ENCODE measurements at places on chromosomes 3 and 15.
A peak's percentile ranks its signal among the peaks of the same experiment; 100 is the strongest.

- DNase-seq, result no peak
These were observed 124.2 kb downstream of the TMCO5A start for GRCh38 chr15:38058596-38059075.

- DNase-seq, result peak; percentile 65
These were observed 369.1 kb downstream of the RBMS3 start for GRCh38 chr3:29649815-29650547.

- no peak for DNase-seq
These were observed 426.2 kb upstream of the BCHE start for GRCh38 chr3:166263460-166263859.

- DNase-seq, result no peak
These were observed 154.7 kb downstream of the SV2B start for GRCh38 chr15:91254766-91255165.

DNA sequence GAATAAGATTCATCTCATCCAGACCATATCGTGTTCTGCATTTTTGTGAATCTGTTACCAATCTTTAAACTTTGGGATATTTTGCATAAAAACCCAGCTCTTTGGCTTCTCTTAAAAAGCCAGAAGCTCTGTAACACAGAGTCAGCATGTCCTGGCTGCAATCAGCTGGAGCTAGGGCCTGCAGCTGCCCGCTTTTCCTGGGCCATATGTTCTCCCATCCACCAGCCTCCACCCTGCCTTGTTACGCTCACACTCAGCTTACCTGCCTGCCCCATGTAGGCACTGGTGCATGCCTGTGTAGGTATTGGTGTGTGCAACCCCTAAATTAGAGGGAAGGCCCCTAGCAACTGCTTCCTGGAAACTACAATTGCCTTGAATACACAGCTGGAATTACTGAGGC, 48.2 kb downstream of the CRYGS start:
- DNase-seq, result no peak

GRCh38 chr15:39869254-39869653, 50.8 kb downstream of the GPR176 start:
- DNase-seq, result no peak

DNA sequence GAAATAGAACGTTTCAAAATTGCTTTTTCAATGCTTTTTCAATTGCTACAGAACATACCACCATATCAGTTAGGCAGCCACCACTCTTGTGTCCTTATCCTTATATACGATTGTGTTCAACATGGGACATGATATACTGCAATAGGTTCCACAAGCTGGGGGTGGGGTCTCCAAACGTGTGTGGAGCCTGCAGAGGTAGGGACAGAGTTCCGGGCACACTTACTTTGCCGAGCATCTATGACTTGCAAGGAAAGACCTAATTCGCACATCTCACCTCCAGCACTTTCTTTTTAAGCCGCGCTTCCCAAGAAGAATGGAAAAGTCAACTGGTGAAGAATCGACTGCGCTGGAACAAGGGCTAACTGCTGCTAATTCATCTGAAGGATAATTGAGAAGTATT, 39.6 kb upstream of the SFMBT1 start:
- no peak for DNase-seq

GRCh38 chr3:74200952-74201351, 413.5 kb downstream of the CNTN3 start:
- DNase-seq, result no peak

GRCh38 chr3:194103505-194103904, 32.4 kb upstream of the HES1 start:
- no peak for DNase-seq

DNA sequence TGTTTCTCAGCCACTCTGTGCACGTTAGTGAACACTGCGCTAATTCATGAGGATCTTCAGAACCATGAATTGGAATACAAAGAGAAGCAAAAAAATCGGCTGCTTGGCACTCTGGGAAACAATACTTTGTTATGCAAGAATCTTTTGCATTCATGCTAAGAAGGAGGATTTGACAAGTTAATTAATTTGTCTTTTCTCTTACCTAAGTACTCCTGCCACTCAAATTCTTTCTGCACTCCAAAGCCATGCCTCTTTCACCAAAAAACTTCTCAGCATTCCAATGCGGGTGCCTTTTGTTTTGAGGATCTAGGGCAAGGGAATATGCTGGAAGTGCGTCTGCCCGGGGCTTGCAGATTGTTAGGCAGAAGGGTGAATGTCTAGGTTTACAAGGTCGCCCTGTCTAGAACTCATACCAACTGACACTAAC, 11.3 kb upstream of the KAT2B start:
- DNase-seq, result no peak

DNA sequence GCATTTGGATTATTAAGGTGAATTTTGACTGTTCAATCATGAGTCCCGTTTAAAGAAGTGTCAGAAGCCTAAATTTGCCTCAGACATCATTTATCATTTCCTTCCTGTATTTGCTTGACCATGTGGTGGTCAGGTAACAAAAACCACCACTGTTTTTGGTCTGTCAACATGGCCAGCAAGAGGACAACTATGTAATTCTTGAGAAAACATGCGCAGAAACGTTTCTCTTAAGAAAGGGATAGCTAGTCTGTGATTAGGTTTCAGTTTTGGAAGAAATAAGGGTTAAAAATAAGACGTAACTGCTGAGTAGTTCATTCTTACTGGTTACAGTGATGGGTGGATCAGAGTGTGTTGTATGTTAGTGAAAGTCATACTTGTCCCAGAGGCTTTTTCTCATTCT, 204.5 kb downstream of the AKAP13 start:
- no peak for DNase-seq

GRCh38 chr15:50057905-50058639, 61.0 kb downstream of the ATP8B4 start:
- DNase-seq, result peak; percentile 64

- DNase-seq, result no peak
These were observed 22.9 kb downstream of the PDIA5 start for GRCh38 chr3:123089611-123090331.

DNA sequence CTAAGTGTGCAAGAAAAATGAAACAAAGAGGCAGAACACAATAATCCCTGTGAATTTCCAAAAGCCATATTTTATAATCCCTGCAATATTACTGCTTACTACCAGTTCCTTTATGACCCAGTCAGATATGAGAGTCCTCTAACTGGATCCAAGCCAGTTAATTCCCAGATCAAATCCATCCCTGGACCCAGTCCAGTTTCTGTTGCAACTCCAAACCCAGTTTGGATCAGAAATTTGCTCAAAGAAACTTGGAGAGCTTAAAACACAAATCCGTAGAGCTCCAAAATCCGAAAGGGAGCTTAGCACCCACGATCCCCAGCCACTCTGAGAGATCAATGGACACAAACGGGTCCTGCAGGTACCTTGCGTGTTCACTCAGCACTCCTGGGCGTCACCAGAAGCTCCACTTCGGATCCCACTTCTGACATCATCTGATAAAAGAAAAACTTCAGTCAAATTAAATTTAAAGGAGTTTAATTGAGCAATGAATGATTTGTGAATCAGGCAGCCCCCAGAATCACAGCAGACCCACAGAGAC, 32.6 kb upstream of the THUMPD3 start:
- DNase-seq, result no peak

GRCh38 chr15:59380902-59381610, 8.4 kb upstream of the MYO1E start:
- peak; percentile 17 for DNase-seq

DNA sequence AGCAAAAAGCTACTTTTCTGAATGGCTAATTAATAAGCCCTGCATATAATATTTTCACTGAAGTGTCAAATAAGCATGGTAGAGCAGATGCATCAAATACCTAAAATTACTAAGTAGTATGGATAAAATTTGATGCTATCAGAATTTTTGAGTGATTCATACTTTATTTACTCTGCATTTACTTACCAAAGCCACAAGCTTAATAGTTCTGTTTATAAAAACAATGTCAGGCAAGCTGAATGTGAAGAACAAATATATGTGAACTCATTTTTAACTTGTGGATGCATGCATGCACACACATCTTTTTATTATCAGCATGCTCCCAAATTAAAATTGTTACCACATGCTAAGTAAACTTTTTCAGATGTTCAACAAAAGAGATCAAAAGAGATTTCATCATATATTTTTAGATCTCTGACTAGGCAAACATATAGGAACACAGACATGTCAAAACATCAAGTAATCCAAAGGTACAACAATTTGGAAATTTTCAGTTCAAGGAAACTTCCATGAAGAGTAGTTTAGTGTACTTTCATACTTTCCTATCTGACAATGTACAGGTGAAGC, 969.4 kb downstream of the ROBO1 start:
- peak; percentile 17 for DNase-seq

- peak; percentile 46 for DNase-seq
These were observed 10.1 kb downstream of the AGTR1 start for GRCh38 chr3:148707601-148708380.

DNA sequence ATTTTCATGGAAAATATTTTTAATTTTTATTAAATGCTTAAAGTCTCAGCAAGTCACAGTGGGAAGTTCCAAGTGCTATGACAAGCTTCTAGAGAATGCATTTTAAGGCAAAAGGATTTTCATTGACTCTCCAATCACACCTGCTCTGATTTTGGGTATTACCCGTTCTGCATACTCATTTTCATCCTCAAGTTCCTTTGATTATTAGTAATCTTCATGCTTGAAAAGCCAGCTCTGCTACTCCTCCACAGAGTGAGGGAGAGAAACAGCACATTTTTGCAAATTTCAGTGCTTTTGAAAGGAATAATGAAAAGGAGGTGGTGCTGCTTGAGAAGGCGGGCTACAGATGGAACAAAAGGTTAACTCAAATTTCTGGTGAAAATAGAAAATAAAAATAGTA, 450.7 kb downstream of the NSUN3 start:
- DNase-seq, result no peak

GRCh38 chr3:60952055-60952454, 299.2 kb downstream of the FHIT start:
- no peak for DNase-seq

DNA sequence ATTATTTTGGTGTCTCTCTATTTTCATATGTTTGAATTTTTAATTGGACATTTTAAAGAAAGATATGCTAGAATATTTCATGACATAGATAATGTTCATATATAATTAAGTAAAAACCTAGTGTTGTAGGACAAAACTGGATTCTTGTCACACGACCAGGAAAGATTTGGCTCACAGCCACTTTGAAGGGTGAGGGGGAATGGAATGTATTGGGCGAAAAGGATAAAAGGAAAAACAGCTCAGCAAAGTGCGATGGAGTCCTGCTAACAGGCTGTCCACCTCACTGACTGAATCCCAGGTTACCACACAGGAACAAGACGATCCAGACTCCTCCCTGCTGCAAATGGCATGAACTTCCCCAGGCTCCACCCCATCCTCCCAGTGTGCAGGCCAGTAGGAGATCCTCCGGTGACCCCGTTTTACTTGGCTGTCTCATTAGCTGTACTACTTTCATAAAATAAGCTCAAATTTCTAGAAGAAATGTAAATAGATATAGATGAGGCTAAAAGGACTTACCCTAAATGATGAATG, 186.2 kb downstream of the CD47 start:
- DNase-seq, result no peak

GRCh38 chr15:22806664-22807063, 20.2 kb downstream of the NIPA1 start:
- DNase-seq, result no peak

- no peak for DNase-seq
These were observed 44.3 kb upstream of the ATP2B2 start for GRCh38 chr3:10549617-10550230.

GRCh38 chr15:53404930-53405493, 354.5 kb downstream of the WDR72 start:
- DNase-seq, result no peak

DNA sequence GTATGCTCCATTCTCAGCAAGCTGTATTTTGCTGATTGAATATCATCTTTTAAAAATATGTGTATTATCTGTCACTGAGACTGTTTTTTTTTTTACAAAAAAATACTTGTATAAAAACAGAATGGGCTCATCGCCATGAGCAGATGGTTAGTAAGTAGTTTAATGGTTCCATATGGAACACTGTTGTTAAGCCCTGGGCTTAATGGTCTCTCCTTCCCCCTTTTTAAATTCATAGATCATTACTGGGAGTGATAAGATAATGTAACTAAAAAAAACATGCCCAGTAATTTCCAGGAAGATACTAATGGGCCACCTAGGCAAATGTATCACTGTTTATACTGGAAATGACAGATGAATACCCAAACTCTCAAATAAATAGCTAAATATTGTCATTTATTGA, 95.3 kb upstream of the TPRG1 start:
- DNase-seq, result no peak

DNA sequence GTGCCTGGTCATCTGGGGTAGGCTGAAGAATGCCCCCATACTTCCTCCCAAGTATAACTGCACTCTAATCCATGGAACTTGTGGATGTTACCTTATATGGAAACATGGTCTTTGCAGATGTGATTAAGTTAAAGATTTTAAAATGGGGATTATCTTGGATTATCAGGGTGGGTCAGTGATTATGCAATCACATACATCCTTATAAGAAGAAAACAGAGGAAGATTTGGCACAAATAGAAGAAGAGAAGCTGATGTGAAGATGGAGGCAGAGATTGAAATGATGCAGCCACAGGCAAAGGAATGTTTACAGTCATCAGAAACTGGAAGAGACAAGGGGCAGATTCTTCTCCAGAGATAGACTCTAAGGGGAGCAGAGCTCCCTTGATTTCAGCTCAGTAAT, 1.8 kb upstream of the MRPS22 start:
- no peak for DNase-seq
